MCF 10A (cell line): ENCODE measurements at places on chromosomes 12 and 14. TPM values are rescaled to one million over a fixed set of nuclear protein-coding genes. Genes with fewer than 3 reads are reported as not detected.

The REM2 gene
- 0.26 and 0.47 TPM in 2 replicates for total RNA-seq

The TSPAN9 gene
- 12.6 and 13.4 TPM in 2 replicates for total RNA-seq

The C1R gene
- total RNA-seq = 13.1 and 16.7 TPM in 2 replicates

The KRT81 gene
- 2,023 and 2,244 TPM in 2 replicates for total RNA-seq

The HOXC10 gene
- not detected in 2 replicates for total RNA-seq

The AICDA gene
- total RNA-seq = not detected in 2 replicates

The OR4K13 gene
- not detected in 2 replicates for total RNA-seq

The SRRM4 gene
- not detected in 2 replicates for total RNA-seq

The DRAM1 gene
- 8.7 and 10.1 TPM in 2 replicates for total RNA-seq

The AGAP2 gene
- total RNA-seq = 0.19 TPM in 1 of 2 replicates, not detected in the other

The KLHDC1 gene
- 0.35 and 0.52 TPM in 2 replicates for total RNA-seq

The TOMM20L gene
- total RNA-seq = not detected in 2 replicates

The C1QL4 gene
- 0.20 TPM in 1 of 2 replicates, not detected in the other for total RNA-seq

The LRP10 gene
- total RNA-seq = 71.0 and 83.1 TPM in 2 replicates

The ASCL1 gene
- not detected in 2 replicates for total RNA-seq

The GPRC5D gene
- total RNA-seq = not detected in 2 replicates

The BCL11B gene
- 0.84 and 1.4 TPM in 2 replicates for total RNA-seq

The IFNG-AS1 gene
- total RNA-seq = not detected in 2 replicates

The EPYC gene
- total RNA-seq = not detected in 2 replicates

The TMPRSS12 gene
- not detected in 2 replicates for total RNA-seq

The MNAT1 gene
- total RNA-seq = 45.2 and 57.5 TPM in 2 replicates

The NANOG gene
- not detected in 2 replicates for total RNA-seq

The CHURC1 gene
- total RNA-seq = 72.5 and 89.2 TPM in 2 replicates

The TFCP2 gene
- total RNA-seq = 31.5 and 34.9 TPM in 2 replicates

The PHC1 gene
- 23.0 TPM in 2 replicates for total RNA-seq
